LHCN-M2 (cell line): ENCODE measurements at places on chromosomes 2 and 18.
A peak's percentile ranks its signal among the peaks of the same experiment; 100 is the strongest.

GRCh38 chr18:73691118-73691517, 456.5 kb downstream of the FBXO15 start:
- DNase-seq, result no peak

- no peak for DNase-seq
Measured at GRCh38 chr2:108154366-108155061, 85.3 kb upstream of the SULT1C3 start.

- no peak for DNase-seq
Measured at GRCh38 chr2:2523461-2524347, 192.6 kb upstream of the MYT1L start.

GRCh38 chr2:225600865-225601264, 201.4 kb downstream of the NYAP2 start:
- no peak for DNase-seq

GRCh38 chr18:23223641-23224040, 88.4 kb downstream of the CABLES1 start:
- no peak for DNase-seq

DNA sequence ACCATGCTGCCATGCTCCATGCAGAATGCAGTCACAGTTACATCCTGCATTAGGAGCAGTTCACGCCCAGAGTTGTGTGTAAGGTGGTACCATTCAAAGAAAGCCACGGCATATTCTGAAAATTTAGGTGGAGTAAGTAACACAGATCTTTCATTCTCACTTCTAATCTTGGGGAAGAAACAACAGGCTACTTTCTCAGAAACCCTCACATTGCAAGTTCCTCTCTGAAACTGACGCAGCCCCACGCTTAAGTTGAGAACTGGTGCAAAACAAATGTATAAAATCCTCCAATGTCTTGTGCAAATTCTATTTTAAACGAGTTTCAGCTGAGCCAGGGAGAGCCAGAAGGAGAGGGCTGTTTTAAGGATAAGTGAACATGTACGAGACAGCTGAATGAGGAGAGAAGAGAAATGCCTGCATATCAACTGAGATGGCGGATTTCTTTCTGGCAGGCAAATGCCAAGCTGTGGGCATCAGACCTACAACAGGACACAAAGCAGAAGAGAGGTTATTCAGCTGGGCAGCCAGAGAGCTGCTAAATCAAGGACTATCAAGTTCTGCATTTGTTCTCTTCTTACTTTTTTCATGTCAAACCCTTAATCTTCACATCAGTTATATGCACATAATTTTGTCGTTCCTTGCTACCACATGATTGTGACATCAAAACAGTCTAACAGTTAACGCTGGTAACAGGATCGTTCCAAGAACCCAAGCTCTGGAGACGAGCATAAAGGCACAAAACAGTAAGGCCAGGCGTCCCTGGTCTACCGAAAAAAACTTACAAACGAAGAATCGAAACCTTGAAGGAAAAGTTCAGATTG, 6.4 kb downstream of the ARL4C start:
- no peak for DNase-seq

- DNase-seq, result no peak
Measured at GRCh38 chr2:172095905-172096625, 6.6 kb downstream of the DLX2 start.

- peak; percentile 61 for DNase-seq
Measured at GRCh38 chr2:62478093-62478580, 27.9 kb downstream of the TMEM17 start.

DNA sequence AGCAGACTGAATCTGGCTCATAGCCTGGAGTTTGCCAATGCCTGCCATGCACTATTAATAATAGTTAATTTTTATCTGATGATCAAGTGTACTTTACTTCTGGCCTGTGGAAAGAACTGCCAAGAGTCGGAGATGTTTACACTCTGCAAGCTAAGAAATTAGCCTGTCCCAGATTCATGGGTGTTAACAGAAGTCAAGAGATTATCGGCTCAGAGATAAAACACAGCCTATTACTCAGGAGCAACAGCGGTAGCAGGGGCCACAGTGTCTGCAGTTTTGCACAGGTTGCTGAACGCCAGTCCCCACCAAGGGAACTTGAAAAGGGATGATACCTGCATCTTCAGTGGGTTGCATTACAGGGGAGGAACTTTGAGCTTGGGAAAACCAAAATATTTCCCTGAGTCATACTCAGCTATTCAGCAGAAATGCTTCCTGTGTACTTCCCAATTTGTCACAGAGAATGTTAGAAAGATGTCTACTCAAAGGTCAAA, 4.3 kb upstream of the ADI1 start:
- DNase-seq, result no peak

GRCh38 chr2:46294176-46294836, 2.9 kb upstream of the EPAS1 start:
- no peak for DNase-seq

- DNase-seq, result peak; percentile 94
Measured at GRCh38 chr18:54712306-54712705, 116.0 kb upstream of the RAB27B start.

- no peak for DNase-seq
Measured at GRCh38 chr18:12821408-12821807, 62.6 kb downstream of the PTPN2 start.

DNA sequence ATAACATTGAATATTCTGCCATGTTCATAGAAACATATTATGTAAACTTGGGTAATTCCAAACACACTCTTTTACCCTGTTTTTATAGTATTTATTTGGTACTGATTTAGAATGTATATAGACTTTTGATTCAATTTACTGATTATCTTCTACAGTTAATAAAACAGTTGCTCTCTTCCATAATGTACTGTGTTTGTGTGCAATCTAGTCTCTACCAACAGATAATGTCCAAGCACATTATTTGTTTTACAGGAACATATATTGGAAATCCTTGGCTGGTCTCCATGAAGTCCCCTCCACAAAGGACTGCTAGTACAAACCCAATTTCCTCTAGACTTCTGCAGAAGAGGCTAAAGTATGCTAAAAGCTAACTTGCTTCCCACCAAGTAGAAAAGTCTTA, 386.6 kb downstream of the RND3 start:
- DNase-seq, result no peak

DNA sequence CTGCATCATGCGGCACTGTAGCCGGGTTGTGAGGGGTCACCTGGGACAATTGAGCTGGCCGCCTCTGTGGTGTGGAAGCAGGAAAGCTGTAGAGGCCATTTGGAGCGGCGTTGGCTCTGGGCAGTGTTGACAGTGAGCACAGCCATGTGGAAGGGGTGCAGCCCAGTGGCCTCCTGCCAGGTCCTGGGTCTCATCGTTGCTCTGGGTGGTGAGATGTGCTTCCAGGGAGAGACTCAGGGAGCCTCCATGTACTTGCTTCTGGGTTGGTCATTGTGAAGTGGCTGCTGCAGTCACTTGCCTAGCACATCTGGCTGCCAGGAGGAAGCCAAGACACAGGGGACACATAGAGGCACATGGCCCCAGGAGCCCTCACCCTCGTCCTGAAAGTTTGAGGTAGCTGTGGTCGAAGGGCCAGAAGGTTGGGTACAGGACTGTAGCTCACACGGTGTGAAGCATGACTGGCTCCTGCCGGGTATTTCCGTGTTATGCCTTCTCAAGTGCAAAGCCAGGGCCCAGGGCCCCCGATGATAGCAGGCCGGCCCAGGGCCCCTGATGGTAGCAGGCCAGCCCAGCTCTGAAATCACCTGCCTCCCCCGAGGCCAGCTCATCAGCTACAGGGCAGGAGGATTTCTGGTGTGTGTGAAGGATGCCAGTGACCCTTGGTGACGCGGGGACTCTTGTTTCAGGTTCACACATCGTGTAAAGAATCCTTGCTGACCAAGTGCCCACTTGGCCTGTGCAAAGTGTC, 82.6 kb downstream of the DGKD start:
- no peak for DNase-seq

DNA sequence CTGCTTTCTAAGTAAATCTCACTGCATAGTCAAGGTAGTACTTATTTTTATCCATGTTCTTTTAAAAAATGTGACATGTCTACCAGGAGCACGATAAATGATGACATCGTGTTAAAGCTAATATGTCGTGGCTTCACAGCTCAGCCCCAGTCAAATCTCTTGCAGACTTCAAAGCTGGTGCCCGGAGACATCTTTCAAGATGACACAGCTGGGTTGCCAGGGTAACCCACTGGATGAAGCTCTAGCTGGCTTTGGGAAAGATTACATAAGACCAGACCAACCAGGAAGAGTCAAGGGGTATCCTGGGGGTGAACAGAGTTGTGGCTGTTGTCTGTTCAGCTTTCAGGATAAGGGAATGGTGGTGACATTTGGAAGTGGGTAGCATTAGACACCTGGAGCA, 67.8 kb downstream of the VSNL1 start:
- DNase-seq, result peak; percentile 32

GRCh38 chr18:46051731-46052461, 20.2 kb downstream of the PSTPIP2 start:
- peak; percentile 79 for DNase-seq

GRCh38 chr2:234496835-234497593, at the start of gene ARL4C:
ARL4C (minus strand) TSS chr2:234497081; CDS start chr2:234496586, 495 bp downstream.
- DNase-seq, result peak; percentile 60

GRCh38 chr2:229342376-229342775, 71.3 kb upstream of the PID1 start:
- peak; percentile 28 for DNase-seq

- peak; percentile 88 for DNase-seq
Measured at GRCh38 chr2:43484323-43484930, 111.4 kb downstream of the THADA start.

- DNase-seq, result peak; percentile 78
Measured at GRCh38 chr2:40450796-40451430, 977 bp downstream of the SLC8A1 start.

DNA sequence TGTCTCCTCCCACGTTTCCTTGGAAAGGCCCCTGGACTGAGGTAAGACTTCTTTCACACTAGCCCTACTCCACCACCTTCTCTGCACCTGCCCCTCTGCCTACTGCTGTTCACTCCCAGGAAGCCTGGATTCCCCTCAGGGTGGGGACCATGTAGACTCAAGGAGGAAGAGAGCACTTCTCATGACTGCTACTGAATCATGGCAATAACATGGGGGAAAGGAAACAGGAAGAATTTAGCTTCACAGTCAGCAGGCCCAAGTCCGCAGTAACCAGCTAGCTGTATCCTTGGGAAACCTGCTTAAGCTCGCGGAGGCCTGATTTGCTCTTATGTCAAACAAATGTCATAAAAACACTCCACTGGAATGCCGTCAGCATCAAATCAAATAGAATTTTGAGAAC, 126.2 kb upstream of the CAPN13 start:
- DNase-seq, result no peak

- no peak for DNase-seq
Measured at GRCh38 chr18:35703043-35703688, 121.6 kb downstream of the GALNT1 start.

- peak; percentile 69 for DNase-seq
Measured at GRCh38 chr18:59249199-59249774, 24.0 kb downstream of the RAX start.

- DNase-seq, result no peak
Measured at GRCh38 chr2:69152847-69153583, 140.0 kb downstream of the ANTXR1 start.

DNA sequence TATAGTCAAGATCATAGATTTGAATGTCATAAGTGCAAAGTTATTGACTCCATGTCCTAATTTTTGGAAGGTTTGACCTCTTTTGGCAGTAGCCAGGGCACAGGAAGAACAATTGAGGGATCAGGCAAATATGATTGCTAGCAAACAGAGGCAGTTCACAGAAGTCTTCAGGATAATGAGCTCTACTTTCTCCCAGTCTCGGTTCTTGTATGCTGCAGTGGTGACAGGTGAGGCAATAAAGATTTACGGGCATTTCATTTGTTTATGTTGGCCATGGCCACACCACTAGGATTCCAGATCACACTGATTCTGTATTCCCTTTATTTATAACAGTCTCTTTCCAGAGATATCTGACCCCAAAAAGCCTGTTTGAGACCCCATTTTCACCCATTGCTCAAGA, 137.5 kb downstream of the UBR3 start:
- DNase-seq, result peak; percentile 32

DNA sequence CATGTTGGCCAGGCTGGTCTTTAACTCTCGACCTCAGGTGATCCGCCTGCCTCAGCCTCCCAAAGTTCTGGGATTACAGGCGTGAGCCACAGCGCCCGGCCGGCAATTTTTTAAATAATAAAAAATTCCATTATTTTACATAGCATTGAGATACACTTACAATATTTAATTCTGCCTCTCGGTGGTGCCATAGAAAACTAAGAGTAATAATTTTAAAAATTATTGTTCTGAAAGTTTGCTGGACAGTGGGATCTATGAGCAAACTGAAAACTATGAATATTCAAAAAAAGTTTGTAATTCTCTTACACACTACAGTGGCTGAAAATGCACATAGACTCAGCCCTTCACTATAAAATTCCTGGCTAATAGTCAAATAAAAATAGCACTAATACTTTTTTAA, 90.9 kb upstream of the STON1 start:
- peak; percentile 13 for DNase-seq

- DNase-seq, result no peak
Measured at GRCh38 chr2:69186614-69187013, 173.6 kb downstream of the ANTXR1 start.

DNA sequence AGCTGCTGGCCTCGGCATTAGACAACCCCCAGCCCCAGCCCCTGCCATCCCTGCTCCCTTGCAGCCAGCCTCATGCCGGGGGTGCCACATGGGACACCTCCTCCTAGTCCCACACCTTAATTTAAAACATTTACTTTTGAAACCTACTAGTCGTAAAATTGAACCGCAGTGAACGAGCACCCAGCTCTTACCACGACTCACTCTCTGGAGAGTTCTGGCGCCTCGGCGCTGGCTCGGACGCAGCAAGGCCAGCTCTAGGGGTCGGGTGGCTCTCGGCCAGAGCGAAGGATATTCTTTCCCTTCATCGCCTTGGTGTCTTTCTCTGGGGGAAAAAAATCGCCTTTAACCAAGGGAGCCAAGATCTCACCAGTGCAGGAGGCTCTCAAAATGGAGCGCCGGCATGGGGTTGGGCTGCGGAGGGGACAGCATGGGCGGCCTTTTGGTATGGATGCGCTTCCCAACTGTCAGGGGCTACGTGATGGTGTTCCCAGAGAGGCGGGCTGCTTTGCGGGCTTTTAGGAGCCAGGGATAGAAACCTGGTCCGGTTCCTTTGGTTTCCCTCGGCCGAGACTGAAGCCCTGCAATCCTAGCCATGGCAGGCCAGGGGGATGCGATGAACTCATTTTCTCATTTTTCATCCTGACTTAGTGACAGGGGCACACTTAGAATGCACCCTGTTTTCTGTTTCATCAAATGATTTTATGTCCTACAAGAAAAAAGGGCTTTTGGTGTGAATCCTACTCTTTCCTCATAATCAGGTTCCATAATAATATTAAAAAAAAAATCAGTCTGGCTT, 2.0 kb downstream of the HPCAL1 start:
- no peak for DNase-seq

GRCh38 chr18:78731016-78731397, 248.6 kb upstream of the SALL3 start:
- DNase-seq, result no peak

GRCh38 chr2:207897541-207898353, 127.6 kb downstream of the PLEKHM3 start:
- no peak for DNase-seq

GRCh38 chr2:229202646-229203045, 68.4 kb downstream of the PID1 start:
- peak; percentile 23 for DNase-seq

GRCh38 chr2:9102861-9103662, 99.6 kb upstream of the MBOAT2 start:
- no peak for DNase-seq

GRCh38 chr2:101124643-101125366, 26.4 kb downstream of the TBC1D8 start:
- peak; percentile 98 for DNase-seq
